ENCODE measurements at places on chromosomes 7 and 10. TPM values are rescaled to one million over a fixed set of nuclear protein-coding genes. Genes with fewer than 3 reads are reported as not detected.

Gene LIPK
- total RNA-seq, result not detected

GRCh38 chr7:84921154-84921553 lies 265.7 kb downstream of the SEMA3D start:
- no peak for DNase-seq

- no peak for DNase-seq
These were observed 5.4 kb downstream of the VWC2 start for GRCh38 chr7:49778731-49779270.

Gene C10orf105
- total RNA-seq, result 0.48 TPM

DNA sequence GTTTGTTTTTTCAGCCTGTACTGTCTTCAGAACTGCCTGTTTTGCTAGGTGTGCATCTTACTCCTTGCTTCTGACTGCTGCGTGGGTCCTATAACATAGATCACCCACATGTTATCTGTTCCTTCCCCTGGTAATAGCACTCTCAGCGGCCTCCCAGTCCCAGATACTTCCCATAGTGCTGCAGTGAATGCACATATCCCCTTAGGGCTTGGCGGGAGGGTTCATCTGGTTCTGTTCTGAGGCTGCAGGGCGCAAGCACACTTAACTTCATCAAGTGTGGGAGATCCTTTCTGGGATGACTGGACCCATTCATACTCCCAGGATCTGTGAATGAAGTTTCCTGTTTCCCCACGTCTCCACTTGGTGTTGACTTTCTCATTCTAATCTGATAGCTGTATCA lies 90.7 kb downstream of the CELF2 start:
- DNase-seq, result no peak

- no peak for DNase-seq
These were observed 259.6 kb upstream of the PPP2R2D start for GRCh38 chr10:131641231-131641630.

Measured in WTC11 (cell line).